ENCODE measurements at places on chromosomes 3 and 15. TPM values are rescaled to one million over a fixed set of nuclear protein-coding genes. Genes with fewer than 3 reads are reported as not detected.
A peak's percentile ranks its signal among the peaks of the same experiment; 100 is the strongest.

GRCh38 chr3:54841471-54841870 lies 86.4 kb downstream of the LRTM1 start:
- no peak for DNase-seq
- H3K27ac ChIP-seq = no peak overlapping the region
- no peaks in the 10 kb centered on the region for H3K27me3 ChIP-seq
- H3K4me3 ChIP-seq = no peak overlapping the region

- no peaks in the 10 kb centered on the region for H3K36me3 ChIP-seq
- no peak overlapping the region for H3K4me3 ChIP-seq
Observed at GRCh38 chr15:26453914-26454313, 319.0 kb downstream of the GABRB3 start.

GRCh38 chr3:149892371-149892770 lies 78.3 kb downstream of the PFN2 start:
- H3K27ac ChIP-seq = no peak overlapping the region
- no peaks in the 10 kb centered on the region for H3K27me3 ChIP-seq
- H3K36me3 ChIP-seq = peaks cover 13% of the 10 kb centered on the region
- no peak overlapping the region for H3K4me3 ChIP-seq
- H3K4me1 ChIP-seq = peaks cover 4% of the 10 kb centered on the region

DNA sequence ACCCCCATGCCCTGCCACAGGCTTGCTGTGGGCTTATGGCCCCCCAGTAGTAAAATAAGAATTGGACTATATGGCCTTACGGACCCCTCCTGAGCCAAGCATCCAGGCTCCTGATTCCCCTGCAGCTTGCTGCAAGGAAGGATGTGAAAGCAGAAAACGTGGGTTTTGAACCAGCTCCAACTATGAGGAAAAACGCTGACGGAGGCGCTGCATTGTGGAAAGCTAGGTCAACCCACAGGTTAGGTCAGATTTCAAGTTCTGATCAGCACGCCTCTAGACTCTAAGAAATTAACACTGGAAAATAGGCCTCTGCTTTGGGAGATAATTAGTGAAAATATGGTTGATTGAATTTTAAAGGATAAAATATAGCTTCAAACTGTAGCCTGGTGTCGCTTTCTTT lies 195.4 kb upstream of the HES1 start:
- H3K4me1 ChIP-seq = no peaks in the 10 kb centered on the region
- peaks cover 19% of the 10 kb centered on the region for H3K27me3 ChIP-seq
- no peak for DNase-seq

GRCh38 chr15:37245358-37245757 lies 145.0 kb upstream of the MEIS2 start:
- H3K36me3 ChIP-seq = no peaks in the 10 kb centered on the region
- DNase-seq = no peak
- H3K27ac ChIP-seq = no peak overlapping the region
- no peak overlapping the region for H3K4me3 ChIP-seq

DNA sequence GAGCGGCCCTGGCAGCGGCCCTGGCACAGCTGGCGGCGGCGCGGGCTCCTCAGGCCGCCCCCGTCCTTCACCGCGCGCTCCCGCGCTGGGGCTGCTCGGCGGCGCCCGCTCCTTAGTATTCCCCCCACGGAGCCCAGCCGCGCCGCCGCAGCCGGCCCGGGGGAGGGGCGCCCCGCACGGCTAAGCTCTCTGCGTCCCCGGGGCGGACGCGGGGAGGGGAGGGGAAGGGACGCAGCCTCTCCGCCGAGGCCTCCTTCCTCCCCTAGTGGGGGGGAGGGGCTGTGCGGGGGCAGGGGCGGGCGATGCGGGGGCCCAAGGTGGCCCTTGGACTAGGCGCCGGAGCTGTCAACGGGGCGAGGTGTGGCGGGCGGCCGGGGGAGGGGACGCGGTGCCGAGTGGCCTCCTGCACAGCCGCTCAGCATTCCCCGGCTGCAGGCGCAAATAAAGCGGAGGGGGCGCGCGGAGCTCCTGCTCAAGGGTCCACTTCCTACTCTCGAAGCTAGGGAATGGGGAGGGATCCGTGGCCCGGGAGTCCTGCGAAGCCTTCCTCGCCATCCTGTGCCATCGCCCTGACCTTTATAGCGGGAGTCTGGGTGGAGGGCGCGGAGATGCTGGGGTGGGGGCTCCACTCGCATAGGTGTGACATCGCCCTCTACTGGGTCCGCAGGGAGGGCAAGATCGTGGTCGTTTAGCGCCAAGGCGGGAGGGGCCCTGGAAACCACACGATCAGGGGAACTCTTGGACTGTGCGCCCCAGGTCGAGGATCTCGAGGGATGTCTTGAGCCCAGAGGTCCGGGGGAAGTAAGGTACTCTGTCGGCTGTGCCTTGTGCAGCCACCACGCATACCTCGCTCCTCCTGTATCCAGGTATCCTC lies 22.2 kb downstream of the EPHB3 start:
- peaks cover 3% of the 10 kb centered on the region for H3K4me1 ChIP-seq
- H3K36me3 ChIP-seq = no peaks in the 10 kb centered on the region
- H3K27ac ChIP-seq = no peak overlapping the region
- H3K4me3 ChIP-seq = no peak overlapping the region
- peaks cover 32% of the 10 kb centered on the region for H3K27me3 ChIP-seq

- no peaks in the 10 kb centered on the region for H3K27me3 ChIP-seq
- no peak for DNase-seq
- no peak overlapping the region for H3K27ac ChIP-seq
- peaks cover 4% of the 10 kb centered on the region for H3K36me3 ChIP-seq
- no peak overlapping the region for H3K4me3 ChIP-seq
- peaks cover 6% of the 10 kb centered on the region for H3K4me1 ChIP-seq
Observed at GRCh38 chr15:45151998-45152828, 22.4 kb downstream of the DUOX1 start.

DNA sequence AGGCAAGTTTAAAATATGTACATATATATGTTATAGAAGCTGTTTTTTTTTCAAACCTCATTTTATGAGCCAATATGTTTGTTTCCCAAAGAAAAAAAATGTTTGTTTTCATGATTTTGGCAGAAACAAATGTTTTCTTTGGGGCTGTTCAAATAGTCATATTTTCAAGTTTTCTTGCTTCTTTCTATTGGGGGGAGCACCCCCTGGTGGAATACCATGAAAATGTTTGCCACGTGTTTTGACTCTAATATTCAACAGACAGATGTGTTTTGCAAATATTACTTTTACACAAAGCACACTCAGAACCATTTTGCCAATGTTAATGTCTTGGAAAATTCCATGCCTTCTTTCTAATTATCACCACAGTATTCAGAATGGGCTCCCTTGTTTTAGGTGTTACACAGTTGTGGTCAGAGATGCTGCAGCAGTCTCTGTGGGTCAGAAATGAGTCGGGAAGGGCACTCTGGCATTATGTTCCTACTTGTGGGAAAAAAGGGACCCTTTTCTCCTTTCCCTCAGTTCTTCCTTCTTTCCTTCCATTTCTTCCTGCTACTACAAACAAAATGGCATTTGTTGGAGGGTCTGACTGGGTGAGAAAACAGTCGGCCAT lies 817.0 kb downstream of the TUSC7 start:
- no peaks in the 10 kb centered on the region for H3K4me1 ChIP-seq
- H3K27ac ChIP-seq = no peak overlapping the region

- H3K27me3 ChIP-seq = peaks cover 10% of the 10 kb centered on the region
- DNase-seq = no peak
- no peak overlapping the region for H3K4me3 ChIP-seq
- H3K4me1 ChIP-seq = peaks cover 39% of the 10 kb centered on the region
- H3K36me3 ChIP-seq = peaks cover 42% of the 10 kb centered on the region
Observed at GRCh38 chr3:12383218-12383617, 94.3 kb downstream of the PPARG start.

GRCh38 chr3:38964646-38965045 lies 87.1 kb downstream of the SCN11A start:
- DNase-seq = no peak
- H3K4me1 ChIP-seq = no peaks in the 10 kb centered on the region
- no peak overlapping the region for H3K27ac ChIP-seq
- H3K4me3 ChIP-seq = no peak overlapping the region
- H3K27me3 ChIP-seq = no peaks in the 10 kb centered on the region

DNA sequence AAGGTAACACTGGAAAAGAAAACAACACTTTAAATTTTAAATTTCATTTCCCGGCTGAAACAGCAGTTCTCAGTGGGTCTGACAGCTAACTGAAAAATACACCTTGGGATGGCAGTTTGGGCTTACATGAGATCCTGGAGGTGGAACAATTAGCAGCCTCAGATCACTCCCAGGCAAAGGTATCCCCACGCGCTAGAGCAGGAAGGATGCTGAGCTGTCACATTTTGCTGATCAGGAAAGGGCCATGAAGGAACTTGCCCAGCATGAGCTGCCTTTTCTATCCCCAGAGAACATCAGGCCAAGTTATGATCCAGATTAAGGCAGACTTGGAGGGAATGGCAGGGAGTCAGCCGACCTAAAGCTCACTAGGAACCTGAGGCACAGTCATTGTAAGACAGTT lies 204.8 kb upstream of the SLC2A2 start:
- H3K27me3 ChIP-seq = no peaks in the 10 kb centered on the region
- H3K4me3 ChIP-seq = no peak overlapping the region
- DNase-seq = no peak
- peaks cover 44% of the 10 kb centered on the region for H3K36me3 ChIP-seq

- H3K36me3 ChIP-seq = no peaks in the 10 kb centered on the region
- DNase-seq = no peak
- no peak overlapping the region for H3K4me3 ChIP-seq
- H3K27ac ChIP-seq = no peak overlapping the region
Observed at GRCh38 chr15:94526071-94526689, 294.8 kb downstream of the MCTP2 start.

DNA sequence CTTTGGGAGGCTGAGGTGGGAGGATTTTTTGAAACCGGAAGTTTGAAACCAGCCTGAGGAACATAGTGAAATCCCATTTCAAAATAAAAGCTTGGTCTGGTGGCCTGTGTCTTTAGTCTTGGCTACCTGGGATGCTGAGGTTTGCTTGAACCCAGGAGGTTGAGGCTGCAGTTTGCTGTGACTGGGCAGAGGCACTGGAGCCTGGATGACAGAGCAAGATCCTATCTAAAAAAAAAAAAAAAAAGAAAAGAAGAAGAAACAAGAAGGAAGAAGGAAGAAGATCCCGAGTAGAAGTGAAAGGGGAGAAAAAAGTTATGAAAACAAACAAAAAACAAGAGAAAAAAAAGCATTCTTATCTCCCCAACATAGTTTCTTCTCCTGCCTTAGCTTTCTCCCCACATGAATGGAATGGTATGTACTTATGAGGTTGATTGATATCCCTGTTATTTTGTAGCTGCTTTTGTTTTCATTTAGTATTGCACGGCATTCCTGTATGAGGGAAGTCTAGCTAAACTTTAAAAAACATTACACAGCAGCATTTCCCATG lies 42.4 kb downstream of the TMEM40 start:
- H3K4me1 ChIP-seq = peaks cover 8% of the 10 kb centered on the region
- no peaks in the 10 kb centered on the region for H3K36me3 ChIP-seq
- H3K27ac ChIP-seq = no peak overlapping the region
- DNase-seq = no peak
- no peaks in the 10 kb centered on the region for H3K27me3 ChIP-seq

DNA sequence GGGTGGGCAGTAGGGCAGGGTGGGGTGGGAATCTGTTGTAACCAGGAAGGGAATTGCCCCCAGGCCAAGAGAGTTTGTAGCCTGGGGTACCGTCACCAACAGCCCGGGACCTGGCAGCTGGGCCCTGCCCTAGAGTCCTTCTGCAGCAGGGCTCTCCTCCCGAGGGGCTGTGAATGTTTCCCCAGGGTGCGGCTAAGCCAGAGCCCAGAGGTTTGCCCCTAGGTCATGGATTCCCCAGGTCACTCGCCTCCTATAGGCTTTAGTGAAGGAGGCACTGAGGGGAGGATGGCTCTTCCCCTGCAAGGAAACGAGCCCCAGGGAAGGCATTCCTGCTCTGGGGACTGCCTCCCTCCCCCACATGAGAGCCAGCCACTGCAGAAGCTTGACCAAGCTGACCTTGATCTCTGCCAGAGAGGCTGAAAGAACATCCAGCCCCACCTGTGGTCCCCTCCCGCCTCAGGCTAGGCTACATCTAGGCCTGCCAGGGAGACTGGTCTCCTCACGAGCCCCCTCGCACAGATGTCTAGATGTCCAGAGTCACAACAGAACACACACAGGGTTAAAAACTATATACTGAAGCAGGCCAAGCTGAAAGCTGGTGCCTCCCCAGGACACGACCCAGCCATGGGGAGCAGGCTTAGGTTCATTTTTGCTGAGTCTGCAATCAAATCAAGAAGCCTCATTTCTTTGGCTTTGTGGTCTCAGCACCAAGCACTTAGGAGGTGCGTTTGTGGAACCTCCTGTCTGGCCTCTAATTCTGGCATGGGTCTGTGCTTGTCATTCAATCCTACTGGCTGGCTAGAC lies 69.1 kb upstream of the TAMM41 start:
- H3K36me3 ChIP-seq = no peaks in the 10 kb centered on the region
- no peaks in the 10 kb centered on the region for H3K4me1 ChIP-seq
- peaks cover 4% of the 10 kb centered on the region for H3K27me3 ChIP-seq
- H3K4me3 ChIP-seq = no peak overlapping the region

GRCh38 chr3:132380920-132381319 lies 36.4 kb upstream of the DNAJC13 start:
- H3K4me1 ChIP-seq = peaks cover 2% of the 10 kb centered on the region
- no peak overlapping the region for H3K27ac ChIP-seq
- H3K27me3 ChIP-seq = peaks cover 3% of the 10 kb centered on the region
- H3K4me3 ChIP-seq = no peak overlapping the region

GRCh38 chr3:12420393-12420792 lies 63.9 kb upstream of the TSEN2 start:
- H3K4me3 ChIP-seq = no peak overlapping the region
- peak overlapping the region; percentile 84 for H3K27ac ChIP-seq
- DNase-seq = no peak

DNA sequence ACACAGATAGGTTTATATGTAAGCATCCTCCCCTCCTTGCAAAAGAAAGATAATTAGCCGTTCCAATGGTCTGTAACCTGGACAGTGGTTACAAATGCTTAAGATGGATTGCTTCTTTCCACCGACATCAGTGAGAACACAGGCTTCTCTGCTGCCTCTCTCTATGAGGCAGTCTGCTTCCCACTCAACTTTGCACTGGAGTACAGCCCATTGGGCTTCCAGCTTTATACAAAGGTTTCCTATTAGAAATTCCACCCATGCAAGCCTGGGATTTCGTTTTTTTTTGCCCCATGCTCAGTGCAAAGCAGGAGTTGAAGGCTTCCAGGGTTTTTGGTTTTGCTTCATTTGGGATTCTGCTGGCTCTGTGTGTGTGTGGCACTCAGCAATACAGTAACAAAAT lies 47.3 kb upstream of the C3orf22 start:
- H3K27ac ChIP-seq = no peak overlapping the region
- peaks cover 19% of the 10 kb centered on the region for H3K27me3 ChIP-seq
- no peak for DNase-seq
- no peaks in the 10 kb centered on the region for H3K36me3 ChIP-seq
- no peak overlapping the region for H3K4me3 ChIP-seq

MYD88 gene
- 46.5 TPM for total RNA-seq

NPAP1 gene
- total RNA-seq = not detected

SLC22A13 gene
- total RNA-seq = 0.78 TPM

CD86 gene
- total RNA-seq = 4.8 TPM

CCDC13 gene
- not detected for total RNA-seq

HES1 gene
- total RNA-seq = 0.37 TPM

SFMBT1 gene
- total RNA-seq = 23.4 TPM

ARNT2 gene
- not detected for total RNA-seq

RETNLB gene
- not detected for total RNA-seq

IL17RC gene
- total RNA-seq = 0.27 TPM

NANOGP8 gene
- not detected for total RNA-seq

CFAP100 gene
- total RNA-seq = not detected
